ENCODE measurements at places on chromosomes 5 and 9.

- DNase-seq = no peak
These were observed 340.9 kb upstream of the KIF2A start for GRCh38 chr5:61965069-61965468.

DNA sequence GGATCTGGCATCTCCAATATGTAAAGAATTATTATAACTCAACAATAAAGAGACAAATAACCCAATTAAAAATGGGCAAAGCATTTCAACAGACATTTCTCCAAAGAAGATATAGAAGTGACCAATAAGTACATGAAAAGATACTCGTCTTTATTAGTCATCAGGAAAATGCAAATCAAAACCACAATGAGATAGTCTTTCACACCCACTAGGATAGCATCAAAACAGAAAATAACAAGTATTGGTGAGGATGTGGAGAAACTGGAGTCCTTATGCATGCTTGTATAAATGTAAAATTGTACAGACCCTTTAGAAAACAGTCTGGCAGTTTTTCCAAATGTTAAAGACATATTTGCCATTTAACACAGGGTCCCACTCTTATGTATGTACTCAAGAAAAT lies 39.1 kb upstream of the ITGA1 start:
- DNase-seq = no peak

GRCh38 chr5:97142521-97143254 lies at the start of gene LIX1:
TSS of gene LIX1 (minus strand) at chr5:97142611. CDS start at chr5:97142576, 35 bp downstream.
- no peak for DNase-seq

- no peak for DNase-seq
These were observed 46.4 kb upstream of the SELENOP start for GRCh38 chr5:42858031-42858643.

DNA sequence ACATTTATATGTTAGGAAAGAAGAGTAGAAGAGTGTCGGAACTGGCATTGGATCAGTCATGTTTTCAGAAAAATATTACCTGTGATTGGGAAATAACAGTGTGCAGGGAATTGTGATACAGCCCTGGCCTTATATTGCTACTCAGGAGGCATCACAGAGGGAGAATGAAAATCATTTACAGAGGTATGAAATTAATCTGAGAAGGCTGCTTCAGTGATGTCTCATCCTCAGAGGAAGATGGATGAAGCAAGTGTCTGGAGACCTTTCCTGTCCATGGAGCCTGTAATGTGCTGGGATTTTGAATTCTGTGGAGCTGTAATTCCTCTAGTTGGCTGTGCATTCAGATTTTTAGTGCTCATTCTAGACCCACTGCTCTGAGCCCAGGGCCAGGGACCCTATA lies 3.8 kb downstream of the ACTBL2 start:
- no peak for DNase-seq

GRCh38 chr5:127417528-127417927 lies 99.9 kb upstream of the PRRC1 start:
- no peak for DNase-seq

GRCh38 chr5:55222985-55223811 lies 3.9 kb downstream of the MCIDAS start:
- no peak for DNase-seq

GRCh38 chr5:31459594-31459993 lies 72.3 kb downstream of the DROSHA start:
- DNase-seq = no peak

DNA sequence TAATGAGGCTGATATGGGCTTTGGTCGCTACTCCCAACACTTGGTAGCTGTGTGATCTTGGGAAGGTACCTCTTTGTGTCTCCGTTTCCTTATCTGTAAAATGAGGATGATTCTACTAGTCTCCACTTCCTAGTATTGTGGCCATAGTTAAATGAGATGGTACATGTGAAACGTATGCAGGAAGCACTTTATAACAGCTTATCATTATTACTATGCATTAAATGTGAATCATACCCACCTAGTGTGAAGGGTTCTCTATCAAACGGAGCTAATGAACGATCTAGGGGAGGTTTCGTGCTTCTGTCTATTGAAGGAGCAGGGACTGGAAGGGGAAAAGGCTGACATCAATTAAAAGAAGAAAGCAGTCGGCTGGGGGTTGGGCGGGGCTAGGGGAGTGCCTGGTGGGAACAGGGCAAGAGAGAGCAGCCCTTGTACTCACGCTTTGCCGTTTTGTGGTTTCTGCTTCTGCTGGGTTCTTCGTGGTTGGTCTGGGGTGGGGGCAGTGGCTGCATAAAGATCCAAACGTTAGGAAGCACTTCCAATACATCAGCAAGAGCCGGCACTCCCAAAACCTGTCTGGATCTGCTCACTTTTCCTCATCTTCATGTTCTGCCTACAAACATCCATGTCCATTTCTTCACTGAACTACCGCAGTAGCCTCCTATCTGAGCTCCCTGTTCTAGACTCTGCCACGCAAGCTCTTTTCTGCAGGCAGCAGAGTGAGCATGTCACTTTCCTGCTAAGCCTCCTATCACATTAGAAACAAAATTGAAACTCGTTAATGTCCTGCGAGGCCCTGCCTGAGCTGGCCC lies 30.8 kb downstream of the LCP2 start:
- DNase-seq = no peak

DNA sequence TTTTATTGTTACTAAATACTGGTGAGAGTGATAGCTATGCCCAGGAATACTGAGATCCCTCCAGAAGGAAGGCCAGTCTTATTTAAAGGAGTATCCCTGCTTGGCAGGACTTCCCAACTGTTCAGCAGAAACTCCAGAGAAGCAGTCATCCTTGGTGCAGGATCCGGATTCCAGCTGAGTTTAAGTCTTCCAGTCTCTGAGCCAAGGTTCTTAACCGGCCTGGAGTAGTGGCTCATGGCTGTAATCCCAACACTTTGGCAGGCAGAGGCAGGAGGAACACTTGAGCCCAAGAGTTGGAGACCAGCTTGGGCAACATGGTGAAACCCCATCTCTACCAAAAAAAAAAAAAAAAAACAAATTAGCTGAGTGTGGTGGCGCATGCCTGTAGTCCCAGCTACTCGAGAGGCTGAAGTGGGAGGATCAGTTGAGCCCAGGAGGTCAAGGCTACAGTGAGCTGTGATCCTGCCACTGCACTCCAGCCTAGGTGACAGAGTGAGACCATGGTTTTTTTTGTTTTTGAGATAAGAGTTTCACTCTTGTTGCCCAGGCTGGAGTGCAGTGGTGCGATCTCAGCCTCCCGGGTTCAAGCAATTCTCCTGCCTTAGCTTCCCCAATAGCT lies 7.6 kb downstream of the NAIF1 start:
- no peak for DNase-seq

DNA sequence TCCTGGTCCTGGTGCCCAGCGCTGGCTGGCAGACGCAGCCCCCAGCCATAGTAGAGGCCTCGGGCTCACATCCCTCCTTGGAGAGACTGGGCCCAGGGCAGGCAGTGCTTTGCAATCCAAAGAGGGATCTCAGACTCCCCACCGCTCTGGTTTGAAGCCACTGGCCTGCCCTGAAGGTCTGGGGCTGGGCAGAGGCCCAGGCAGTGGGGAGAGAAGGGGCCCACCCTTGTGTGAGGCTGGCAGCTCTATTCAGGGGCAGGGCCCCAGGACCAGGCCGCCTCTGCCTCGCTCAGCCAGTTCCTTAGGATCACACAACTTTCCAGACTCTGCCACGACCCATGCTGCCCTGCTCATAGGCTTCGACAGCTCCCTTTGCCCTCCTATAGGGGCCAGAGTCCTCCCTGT lies 10.7 kb upstream of the SEC16A start:
- no peak for DNase-seq

- DNase-seq = no peak
These were observed 240.4 kb downstream of the GLIS3 start for GRCh38 chr9:4059437-4059836.

DNA sequence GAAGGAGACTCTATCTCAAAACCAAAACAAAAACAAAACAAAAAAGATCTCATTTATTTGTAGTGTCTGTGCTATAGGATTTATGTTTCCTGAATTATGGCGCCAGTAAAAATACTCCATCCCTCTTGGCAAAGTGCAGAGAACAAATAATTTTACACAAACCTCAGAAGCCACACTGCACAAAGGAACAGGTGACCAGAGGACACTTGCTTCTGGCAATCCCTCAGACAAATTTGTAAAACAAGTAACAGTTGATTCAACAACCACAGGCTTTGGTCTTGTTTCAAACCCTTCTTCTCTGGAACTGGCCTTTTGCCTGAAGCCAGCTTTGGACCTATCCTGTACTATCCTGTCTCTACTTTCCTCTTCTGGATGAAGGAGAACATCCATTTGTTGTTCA lies 502.1 kb downstream of the DMAC1 start:
- DNase-seq = no peak

DNA sequence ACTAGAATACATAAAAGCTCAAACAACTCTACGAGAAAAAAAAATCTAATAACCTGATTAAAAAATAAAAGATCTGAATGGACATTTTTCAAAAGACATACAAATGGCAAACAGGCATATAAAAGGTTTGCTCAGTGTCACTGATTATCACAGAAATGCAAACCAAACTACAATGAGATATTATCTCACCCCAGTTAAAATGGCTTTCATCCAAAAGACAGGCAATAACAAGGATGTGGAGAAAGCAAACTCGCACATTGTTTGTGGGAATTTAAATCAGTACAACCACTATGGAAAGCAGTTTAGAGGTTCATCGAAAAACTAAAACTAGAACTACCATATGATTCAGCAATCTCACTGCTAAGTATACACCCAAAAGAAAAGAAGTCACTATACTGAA lies 20.8 kb downstream of the UGT3A2 start:
- DNase-seq = no peak

DNA sequence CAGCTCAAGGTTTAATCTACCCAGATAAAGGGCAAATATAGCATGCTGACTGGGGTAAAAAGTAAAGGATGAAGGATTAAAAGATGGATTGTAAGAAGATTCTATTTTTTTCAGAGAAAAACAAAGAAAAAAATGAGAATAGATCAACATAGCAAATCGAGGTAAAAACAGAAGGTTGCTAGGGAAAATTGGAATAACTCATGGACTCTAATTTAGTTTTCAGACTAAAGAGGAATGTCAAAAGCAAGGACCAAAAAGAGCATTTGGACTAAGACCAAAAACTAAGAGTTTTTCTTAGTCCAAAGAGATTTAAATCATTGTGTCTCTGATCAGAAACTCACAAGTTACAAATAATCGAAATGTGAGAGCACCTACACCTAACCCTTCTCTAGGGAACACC lies 250.7 kb upstream of the PTPRD start:
- DNase-seq = no peak

GRCh38 chr5:178180141-178180863 lies 6.9 kb downstream of the GMCL2 start:
- no peak for DNase-seq

- no peak for DNase-seq
These were observed 1150.8 kb upstream of the CDH6 start for GRCh38 chr5:30042677-30043076.

GRCh38 chr5:41264019-41264418 lies 50.7 kb upstream of the C6 start:
- DNase-seq = no peak

DNA sequence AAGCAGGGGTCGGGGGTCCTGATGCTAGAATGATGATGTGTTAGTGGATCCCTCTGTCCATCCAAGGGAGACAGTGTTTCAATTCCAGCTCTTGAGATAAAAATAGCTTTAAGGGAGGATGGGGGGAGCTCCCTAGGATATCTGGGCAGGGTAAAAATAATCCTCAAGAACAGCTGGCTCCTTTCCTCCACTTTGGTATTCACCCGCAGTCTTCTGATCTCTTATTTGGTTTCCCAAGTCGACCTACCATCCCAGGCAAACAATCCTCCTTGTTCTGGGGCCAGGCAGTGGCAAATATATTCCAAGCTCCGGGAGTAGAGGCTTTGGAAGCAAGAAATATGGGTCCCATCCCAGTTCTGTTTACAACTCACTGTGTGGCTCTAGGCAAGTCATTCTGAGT lies 14.5 kb upstream of the COL27A1 start:
- DNase-seq = no peak

DNA sequence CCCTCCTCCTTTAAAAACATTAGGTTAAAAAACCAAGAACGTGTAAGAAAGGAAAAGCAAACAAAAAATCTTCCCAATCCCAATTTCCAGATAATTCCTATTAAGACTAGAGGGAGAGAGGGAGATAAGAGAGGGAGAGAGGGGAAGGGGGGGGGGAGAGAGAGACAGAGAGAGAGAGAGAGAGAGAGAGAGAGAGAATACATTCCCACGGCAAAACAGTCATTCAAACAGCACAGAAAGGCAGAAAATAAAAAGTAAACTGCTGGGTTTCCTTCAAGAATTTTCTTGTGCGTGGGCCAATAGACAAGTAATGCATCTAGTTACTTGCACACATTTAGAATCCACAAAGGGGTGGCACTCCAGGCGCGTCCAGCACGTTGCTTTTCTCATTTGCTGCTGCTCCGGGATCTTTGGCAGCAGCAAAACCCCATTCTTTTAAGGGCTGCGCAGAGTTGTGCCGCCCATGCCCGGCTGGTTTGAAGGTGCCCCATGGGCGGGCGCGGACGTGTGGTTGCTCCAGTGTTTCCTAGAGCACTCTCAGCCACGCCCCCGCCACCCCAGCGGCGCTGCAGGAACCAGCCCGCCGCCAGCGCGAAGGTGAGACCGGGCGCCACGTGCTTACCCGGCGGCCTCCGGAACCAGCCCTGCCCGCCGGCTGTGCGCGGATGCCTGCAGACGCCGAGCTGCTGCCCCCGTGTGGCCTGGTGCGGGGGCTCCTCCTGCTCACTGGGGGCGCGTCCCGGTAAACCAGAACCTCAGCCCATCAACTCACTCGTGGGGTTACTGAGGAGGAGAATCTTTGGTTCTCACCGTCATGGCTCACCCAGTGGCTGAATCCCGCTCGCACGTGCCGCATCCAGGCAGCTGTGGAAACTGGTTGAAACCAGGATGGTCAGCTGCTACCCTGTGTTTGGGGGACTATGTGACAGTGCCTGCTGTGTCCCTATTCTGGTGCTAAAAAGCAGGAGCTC lies 44.6 kb downstream of the STC2 start:
- no peak for DNase-seq

- DNase-seq = no peak
These were observed 86.7 kb downstream of the AUH start for GRCh38 chr9:91274949-91275492.

- no peak for DNase-seq
These were observed 78.8 kb downstream of the GADD45G start for GRCh38 chr9:89683626-89684025.

DNA sequence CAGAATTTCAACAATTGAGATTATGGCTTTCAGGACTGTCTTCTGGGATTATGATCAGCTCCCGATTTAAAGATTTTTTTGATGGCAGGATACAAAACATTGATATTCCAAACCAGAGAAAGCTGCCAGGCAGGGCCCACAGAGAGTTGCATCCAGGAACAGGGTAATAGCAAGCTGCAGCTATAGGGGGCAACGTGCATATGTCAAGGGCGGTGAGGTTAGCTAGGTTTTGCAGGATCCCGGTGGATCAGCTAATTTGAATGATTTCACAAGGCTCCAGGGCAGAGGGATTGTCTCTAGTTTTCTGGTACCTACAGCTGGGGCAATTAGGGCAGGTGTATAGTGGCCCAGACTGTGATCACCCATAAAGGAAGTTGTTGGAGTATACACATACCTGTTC lies 339.4 kb downstream of the CHSY3 start:
- DNase-seq = no peak

- no peak for DNase-seq
These were observed 78.1 kb upstream of the NREP start for GRCh38 chr5:111834926-111835599.
